ENCODE measurements at places on chromosomes 2 and 18.

GRCh38 chr2:30770816-30771576 is 36.2 kb downstream of the CAPN13 start:
- no peak for DNase-seq

GRCh38 chr2:157784169-157784822 is 91.8 kb downstream of the ACVR1 start:
- no peak for DNase-seq

- DNase-seq = no peak
These were observed 125.9 kb downstream of the ACOXL start for GRCh38 chr2:110858135-110858725.

GRCh38 chr2:153461453-153461852 is 17.1 kb downstream of the RPRM start:
- no peak for DNase-seq

DNA sequence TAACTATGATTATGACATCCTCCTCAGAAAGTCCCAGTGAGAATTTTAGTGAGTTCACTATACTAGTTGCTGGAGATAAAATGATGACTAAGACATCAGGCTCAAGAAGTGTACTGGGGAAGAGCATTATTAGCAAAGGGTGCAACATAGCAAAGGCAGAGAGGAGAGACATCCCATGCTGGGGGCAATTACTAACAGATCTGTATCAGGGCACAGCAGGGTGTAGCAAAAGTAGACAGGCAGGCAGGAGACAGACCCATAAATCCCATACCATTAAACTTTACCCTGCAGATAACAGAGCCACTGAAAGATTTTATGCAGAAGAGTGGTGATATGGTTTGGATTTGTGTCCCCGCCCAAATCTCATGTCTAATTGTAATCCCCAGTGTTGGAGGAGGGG is 161.7 kb downstream of the SP3 start:
- DNase-seq = no peak

DNA sequence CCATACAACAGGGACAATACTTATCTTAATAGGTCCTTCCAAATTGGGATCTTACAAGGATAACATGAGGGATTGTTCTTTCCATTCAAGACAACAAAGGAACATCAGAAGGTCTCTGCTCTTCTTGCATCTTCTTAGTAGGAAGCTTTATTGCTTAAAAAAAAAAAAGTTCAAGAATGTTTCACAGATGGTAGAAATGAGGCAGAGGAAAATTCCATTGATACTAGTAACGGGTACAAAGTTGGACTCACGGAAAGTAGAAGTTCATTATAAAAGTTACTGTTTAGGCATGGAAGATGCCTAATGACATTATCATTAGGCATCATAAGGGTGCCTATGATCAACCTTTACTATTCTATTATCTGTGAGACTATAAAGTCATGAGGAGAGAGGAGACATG is 136.2 kb downstream of the LAMA3 start:
- DNase-seq = no peak

DNA sequence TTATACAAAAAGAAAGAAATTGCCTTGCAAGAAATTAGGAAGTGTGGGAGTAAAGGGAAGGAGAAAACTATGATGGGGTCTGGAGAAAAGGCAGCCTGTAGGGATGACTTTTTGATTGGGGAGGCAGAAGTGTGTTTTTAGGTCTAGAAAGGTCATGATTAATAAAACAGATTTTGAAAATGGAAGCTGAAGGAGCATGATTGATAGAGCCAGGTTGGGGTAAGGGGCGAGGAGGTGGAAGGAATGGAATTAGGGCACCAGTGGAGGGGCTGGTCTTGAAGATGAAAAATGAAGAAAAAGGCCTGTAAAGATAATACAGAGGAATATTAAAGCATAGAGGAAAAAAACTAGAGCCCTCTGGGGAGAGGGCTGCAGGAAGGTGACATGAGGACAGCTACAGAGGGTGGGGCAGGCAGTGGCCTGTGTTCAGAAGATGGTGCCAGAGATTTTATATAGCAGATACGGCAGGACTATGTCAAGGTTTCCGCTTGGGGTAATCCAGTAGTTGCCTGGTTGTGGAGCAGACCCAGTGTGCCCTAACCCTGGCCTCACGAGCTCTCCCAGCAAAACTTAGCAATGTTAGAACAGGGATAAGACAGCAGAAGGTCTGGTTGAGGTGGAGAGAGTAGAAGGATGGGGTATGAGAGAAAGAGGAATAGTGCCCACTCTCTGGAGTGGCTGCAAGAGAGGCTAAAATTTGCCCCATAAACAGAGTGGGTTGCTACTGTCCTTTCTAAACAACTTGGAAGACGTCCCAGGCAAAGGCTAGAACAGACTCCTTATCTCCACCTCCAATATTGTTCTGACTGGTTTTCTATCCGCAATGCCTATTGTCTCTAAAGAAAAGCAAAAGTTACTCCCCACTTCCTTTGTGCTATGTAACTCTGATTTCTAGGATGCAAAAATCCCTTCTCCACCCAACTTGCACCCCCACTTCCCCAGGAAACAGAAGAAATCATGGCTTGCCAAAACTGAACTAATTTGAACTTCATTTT is 287.3 kb downstream of the AGPS start:
- no peak for DNase-seq

Data from NCI-H1092 (cell line).